B cell (primary cell): ENCODE measurements at places on chromosomes 6 and 20.
A peak's percentile ranks its signal among the peaks of the same experiment; 100 is the strongest.

- no peak for DNase-seq
Observed at GRCh38 chr6:149097794-149098193, 219.7 kb upstream of the TAB2 start.

DNA sequence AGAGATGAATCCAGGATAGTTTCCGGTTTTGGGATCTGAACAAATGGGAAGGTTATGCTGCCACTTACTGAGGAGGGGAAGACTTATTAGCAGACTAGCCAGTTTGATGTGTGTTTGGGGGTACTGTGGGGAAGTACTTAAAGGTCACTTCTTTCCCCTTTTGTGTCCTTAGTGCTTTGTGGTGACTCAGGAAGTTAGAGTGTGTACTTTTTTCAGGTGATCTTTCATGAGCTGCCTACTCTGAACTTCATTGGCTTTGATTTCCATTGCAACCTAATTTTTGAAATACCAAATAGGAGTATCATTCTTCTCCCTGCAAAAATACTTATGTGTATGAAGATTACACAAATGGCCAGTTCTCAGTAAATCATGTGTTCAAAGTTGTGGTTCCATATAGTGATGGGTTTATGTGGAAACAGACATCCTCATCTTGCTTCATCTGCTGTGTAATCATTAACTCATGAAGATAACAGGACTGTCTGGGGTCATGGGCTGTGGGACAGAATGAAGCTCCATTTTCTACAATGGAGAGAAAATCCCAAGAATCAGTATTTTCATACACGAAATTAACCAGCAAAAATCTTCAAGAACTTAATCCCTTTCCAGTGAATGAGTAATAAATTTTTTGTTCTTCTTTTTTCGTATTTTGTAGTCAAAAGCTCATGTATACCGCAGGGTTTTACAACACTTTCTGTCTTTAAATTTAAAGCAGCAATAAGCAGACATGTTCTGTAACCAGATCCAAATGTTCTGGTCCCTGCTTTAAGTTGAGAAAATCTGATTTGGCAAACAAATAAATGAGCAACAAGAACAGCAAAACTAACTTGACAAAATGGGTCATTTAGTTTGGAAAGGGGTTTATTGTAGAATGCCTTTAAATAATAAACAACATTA lies 272.2 kb upstream of the FLRT3 start:
- no peak for DNase-seq

- no peak for DNase-seq
Observed at GRCh38 chr6:131052181-131052580, 10.9 kb downstream of the EPB41L2 start.

GRCh38 chr6:31272836-31273626 lies 1.1 kb upstream of the HLA-C start:
- peak; percentile 46 for DNase-seq

GRCh38 chr6:82257088-82257774 lies 9.7 kb upstream of the IBTK start:
- DNase-seq = no peak

GRCh38 chr6:68559070-68559469 lies 76.0 kb upstream of the ADGRB3 start:
- no peak for DNase-seq

DNA sequence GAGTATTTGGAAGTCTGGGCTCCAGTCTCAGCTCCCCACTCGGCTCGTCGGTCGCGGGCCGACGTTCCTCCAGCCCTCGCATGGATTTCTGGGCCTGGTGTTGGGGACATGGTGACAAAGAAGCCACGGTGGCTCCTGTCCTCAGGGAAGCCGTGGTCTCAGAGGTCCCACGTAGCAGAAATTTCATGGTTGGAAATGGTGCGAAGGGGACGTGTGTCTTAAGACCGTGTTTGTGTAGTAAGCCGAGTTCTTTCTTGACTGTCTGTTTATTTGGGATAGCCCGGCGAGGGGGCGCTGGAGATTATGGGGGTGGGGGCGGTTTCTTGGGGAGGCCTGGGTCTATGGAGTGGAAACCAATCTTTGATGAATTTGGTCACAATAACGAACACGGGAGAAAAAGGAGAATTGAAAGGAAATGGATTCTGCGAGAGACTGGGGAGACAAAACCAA lies 23.5 kb upstream of the MAP3K7 start:
- DNase-seq = peak; percentile 35

GRCh38 chr20:25178563-25179438 lies 16.7 kb upstream of the ENTPD6 start:
- DNase-seq = peak; percentile 35

DNA sequence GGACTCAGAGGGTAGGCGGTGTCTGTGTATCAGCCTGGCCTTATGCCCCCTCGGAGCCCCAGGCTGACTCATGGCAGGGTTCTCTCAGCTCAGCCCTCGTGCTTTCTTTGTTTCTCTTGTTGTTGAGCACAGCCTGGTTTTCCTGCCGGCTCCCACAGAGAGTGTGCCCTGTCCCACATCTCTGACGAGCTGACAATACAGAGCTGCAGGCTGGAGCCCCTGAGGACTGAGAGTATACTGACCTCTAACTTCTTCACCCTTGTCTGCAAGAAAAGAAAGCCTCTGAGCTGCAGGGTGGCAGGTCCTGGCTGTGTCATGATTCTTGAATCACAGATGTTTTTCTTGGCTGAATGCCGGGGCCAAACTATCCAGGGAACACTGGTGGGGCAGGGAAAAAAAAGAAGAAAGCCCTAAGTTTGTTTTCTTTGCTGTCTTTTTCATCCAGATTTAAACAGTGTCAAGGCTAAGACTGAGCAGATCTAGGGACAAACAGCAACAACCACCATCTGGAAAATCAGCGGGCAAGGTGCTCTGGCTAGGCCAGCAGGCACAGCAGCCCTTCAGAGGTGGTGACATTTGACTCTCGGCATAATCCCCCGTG lies 63.3 kb upstream of the ZNF133 start:
- DNase-seq = no peak

- DNase-seq = no peak
Observed at GRCh38 chr20:64179805-64180204, 15.6 kb downstream of the MYT1 start.

DNA sequence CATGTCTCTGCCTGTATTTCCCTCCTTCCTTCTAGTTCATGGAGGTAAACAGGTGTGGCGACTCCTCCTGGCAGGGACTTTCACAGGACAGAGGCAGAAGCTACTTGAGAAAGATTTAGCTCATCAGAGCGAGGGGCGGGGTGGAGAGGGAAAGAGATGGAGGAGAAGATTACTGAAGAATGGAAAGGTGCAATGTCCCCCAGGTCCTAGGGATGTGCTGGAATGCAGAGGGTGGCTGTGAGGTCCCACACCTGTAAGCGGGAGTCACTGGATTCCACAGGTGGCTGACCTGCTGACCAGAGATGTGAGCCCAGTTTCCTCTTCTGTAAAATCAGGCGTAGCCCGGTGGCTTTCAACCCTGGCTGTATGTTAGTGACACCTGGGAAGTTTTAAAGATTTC lies 199.2 kb upstream of the SULF2 start:
- no peak for DNase-seq

DNA sequence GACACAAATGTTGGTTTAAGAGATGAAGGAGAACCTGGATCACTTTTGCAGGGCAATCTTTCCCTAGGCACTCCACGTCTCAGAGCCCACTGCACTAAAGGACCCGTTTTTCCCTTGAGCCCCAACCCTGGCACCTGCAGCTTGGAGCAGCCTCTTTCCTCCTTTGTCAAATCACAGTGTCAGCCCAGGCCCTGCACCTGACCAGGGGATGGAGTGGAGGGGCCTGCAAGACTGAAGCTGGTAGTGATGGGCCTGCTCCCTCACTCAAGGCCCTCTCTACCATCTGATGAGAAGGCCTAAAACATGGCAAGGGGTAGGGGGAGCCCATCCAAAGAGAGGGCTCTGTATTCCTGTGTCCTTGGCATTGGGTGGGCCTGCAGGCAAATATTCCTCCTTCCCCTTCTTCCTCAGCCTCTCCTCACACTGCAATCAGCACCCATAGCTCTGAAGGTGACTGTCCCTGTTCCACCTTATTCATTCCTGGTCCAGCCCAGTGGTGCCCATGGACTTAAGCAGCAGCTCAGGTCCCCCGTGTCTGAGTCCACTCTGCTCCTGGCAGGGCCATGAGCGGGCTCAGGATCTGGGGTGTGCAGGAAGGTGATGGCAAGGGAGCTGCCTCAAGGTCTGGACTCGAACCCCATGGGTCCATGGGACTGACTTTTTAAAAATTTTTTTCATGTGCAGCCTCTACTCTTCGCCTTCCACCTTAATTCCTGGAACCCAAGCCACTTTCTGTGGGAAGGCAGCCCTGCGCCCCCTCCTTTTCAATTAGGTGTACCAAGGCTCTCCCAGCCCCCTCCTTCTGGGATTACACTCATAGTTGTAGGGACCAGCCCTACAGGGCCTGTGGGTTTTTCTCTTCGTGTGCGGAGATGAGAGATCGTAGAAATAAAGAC lies 6.7 kb downstream of the RAET1G start:
- DNase-seq = no peak

- no peak for DNase-seq
Observed at GRCh38 chr6:93496548-93496947, 77.2 kb upstream of the EPHA7 start.

- no peak for DNase-seq
Observed at GRCh38 chr6:11679099-11679498, 99.5 kb downstream of the ADTRP start.

DNA sequence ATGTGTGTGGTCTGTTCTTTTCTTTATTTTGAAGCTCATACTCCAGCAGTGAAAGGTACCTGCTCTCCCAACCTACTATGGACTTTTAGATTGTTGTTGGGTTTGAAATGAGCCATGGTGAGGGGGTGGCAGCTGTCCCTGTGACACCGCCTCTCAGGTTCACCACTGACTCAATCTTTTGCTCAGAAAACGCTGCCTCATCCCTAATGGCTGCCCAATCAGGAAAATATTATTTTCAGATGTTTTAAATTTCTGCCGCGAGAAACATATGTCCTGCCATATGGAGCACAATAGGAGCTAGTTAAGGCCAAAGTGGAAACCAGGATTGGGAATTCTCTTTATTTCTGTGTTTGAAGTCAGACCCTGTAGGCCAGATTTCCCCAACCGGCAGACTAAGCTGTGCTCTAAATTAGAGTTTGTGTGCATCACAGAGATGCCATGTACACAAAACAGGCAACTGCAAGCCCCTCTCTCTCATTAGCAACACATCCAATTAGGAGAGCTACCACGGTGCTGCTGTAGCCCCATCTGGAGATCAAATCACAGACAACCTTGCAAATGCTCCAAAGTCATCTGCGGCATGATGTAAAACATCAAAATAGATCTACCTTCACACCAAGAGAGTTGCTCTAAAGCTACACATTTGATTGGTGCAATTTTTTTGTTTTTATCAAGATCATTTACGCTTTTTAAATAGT lies 144.1 kb upstream of the BACH2 start:
- no peak for DNase-seq
